ENCODE measurements at places on chromosomes 2 and 18.
A peak's percentile ranks its signal among the peaks of the same experiment; 100 is the strongest.

DNA sequence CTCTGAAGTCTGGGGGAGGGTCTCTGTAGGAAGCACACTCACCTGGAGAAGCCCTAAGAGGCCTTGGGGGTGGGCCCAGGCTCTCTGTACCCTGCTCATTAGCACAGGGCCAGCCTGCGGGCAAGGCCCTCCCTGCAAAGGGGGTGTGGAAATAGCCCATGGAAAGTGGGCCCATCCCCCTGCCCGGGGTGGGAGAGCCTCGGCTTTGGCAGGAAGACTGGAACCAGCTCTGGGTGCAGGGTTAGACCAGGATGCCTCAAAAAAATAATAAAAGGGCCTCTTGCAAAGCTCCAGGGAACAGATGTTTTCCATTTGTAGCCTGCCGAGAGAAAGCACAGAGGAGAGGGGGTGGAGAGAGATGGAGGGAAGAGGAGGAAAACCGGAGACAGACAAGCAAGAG lies 98.7 kb downstream of the STPG4 start:
- peak; percentile 77 for DNase-seq

DNA sequence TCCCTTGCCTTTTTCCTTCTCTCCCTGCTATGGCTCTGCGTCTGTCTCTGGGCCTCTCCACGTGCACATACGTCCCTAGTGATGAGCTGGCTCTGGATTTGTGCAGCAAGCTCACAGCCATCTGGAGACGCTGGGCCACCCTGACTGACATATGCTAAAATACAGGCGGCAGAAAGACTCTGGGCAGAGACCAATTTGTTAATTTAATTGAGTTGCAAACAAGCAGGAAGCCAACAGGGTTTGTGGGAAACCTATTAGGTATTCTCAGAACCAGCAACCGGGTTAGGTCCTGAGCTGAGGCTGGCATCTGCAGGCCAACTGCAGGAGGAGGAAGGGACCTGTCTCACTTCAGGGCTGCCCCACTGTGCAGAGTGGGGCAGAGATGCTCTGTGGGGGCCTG lies 53.5 kb upstream of the SMAD2 start:
- no peak for DNase-seq

DNA sequence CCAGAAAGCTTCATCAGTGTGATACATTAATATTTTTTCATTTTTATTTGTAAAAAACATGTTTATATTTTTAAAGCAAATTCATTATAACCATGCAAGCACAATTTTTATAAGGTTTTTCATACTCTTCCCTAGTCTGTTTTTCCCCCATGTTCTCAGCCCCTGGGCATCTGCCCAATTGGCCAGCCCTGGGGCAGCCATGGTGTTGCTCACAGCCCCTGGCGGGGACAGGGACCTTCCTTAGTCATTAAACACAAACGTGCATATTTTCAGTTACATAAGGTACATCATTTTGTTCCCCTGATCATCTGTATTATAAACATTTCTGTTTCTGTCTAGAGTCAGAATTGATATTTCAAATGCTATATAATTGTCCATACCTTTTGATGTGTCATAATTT lies 150.0 kb downstream of the ESCO1 start:
- DNase-seq: no peak

DNA sequence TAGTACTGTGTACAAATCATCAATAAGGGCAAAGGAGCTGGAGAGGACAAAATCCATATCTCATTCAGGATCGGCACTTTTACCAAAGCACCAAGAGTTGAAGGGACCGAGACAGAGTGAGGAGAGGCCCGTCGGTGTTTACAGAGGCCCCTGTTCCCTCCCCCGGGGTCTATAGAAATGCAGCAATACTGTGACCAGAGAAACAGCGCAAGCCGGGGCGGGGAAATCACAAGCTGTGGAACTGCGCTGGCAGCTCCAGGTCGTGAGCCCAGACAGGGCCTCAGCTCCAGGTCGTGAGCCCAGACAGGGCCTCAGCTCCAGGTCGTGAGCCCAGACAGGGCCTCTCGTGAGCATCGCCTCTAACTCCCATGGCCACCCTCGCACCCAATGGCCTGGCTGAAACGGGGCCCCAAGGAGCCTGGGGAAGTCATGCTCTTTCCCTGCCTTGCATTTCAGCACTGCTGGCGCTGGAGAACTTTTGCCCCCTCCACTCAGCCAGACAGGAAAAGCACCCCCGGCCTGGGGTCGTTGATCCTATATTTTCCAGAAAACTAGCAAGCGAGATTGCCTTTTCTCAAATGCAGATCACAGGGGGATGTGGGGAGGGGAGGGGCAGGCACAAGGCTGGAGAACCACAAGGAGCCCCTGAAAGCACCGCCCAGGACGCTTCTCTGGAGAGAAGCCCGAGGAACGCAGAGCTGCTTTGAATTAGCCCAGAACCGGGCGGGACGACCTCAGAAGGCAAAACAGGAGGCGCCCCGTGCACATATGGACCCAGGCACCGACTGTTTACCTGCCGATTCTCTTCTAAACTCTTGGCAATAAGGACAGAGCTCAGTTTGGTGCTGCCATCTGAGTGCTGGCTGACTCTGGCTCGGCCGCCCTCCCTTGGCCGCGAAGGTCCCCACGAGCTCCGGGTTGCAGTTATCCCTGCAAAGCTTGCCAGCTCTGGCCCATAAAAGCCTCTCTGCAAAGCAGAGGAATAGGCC lies 223.7 kb downstream of the ACKR3 start:
- no peak for DNase-seq
